ENCODE measurements at places on chromosomes 5 and 9.

GRCh38 chr5:128212191-128212806, 128.7 kb downstream of the SLC12A2 start:
- no peak for DNase-seq

GRCh38 chr5:124252747-124253146, 493.7 kb downstream of the ZNF608 start:
- DNase-seq = no peak

GRCh38 chr5:58926541-58926935, 343.7 kb downstream of the RAB3C start:
- no peak for DNase-seq

GRCh38 chr9:134276453-134277245, 49.6 kb upstream of the RXRA start:
- no peak for DNase-seq

GRCh38 chr5:87949676-87950631, 318.7 kb downstream of the TMEM161B start:
- no peak for DNase-seq

DNA sequence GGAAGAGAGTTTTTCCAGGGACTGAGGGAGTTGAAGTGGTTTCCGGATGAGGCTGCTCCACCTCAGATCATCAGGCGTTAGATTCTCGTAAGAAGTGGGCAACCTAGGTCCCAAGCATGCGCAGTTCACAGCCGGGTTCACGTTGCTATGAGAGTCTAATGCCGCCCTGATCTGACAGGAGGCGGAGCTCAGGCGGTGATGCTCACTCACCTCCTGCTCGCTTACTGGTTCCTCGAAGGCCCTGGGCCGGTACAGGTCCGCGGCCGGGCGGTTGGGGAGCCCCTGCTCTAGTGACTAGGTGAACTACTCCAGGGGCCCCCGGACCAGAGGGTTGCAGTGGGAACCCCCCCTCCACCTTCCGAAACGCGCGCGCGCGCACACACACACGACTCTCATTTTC, 997 bp upstream of the RNF130 start:
- DNase-seq = no peak

GRCh38 chr5:55902696-55903095, 51.5 kb downstream of the IL31RA start:
- DNase-seq = no peak

DNA sequence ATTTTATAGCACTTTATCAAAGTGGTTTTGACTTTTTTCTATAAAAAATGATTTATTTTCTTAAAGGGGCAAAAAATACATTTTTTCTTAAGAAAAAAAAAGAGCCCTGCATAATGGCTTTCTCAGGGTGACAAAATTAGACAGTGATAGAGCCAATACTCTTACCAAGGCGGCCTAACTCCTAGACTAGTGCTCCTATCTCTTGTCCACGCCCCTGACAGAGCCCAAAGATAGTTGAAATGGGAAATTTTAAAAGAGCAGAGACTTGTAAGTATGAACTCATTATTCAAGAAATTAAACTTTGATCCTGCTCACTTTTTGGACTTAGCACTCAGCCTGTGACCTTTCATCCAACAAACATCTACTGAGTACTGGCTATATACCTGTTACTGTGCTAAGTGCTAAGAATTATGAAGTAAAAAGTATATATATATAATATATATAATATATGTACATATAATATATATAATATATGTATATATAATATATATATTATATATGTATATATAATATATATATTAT, 1.2 kb downstream of the INVS start:
- DNase-seq = no peak

- DNase-seq = no peak
Measured at GRCh38 chr5:9015260-9015936, 530.5 kb downstream of the SEMA5A start.

DNA sequence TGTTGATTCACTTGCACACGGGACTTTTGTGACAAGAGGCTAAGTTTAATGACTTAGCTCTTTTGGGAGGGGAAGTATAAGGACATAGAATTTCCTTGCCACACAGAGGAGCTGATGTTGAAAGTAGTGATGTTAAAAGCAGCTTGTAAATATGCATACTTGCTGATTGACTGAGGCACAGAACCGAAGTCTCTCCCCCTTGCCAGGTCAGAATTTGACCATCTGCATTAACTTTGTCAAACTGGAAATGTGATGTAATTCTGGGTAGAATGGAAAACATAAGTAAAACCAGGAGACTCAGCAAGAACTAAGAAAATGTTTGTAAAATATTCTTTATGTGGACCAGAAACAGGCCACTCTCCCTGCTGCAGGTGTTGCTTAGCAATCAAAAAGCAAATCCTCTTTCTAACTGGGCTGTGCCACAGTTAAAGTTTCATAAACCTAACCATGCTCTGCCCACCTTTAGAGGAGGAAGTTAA, 284.2 kb downstream of the NR3C1 start:
- no peak for DNase-seq

DNA sequence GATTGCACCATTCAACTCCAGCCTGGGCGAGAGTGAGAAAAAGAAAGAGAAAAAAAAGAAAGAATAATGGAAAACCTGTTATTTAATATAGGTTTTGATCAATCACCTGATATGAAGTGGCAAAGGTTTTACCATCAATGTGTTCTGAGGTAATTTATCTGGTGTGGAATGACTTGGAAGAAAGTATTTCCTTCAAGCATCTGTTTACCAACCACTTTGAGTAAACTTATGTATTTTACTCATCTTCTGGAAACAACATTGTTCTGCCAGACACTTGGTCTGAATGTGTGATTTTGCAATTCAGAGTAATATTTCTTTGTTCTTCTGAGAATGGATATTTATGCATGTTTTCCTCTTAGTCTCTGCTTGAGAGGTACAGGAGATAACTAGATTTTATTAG, 24.3 kb downstream of the KIF2A start:
- no peak for DNase-seq

GRCh38 chr5:53926026-53926425, 365.6 kb downstream of the NDUFS4 start:
- DNase-seq = no peak

GRCh38 chr9:22159586-22159985, 150.5 kb upstream of the CDKN2B start:
- no peak for DNase-seq

GRCh38 chr9:92534674-92535073, 1.1 kb downstream of the ECM2 start:
- DNase-seq = peak; percentile 21

DNA sequence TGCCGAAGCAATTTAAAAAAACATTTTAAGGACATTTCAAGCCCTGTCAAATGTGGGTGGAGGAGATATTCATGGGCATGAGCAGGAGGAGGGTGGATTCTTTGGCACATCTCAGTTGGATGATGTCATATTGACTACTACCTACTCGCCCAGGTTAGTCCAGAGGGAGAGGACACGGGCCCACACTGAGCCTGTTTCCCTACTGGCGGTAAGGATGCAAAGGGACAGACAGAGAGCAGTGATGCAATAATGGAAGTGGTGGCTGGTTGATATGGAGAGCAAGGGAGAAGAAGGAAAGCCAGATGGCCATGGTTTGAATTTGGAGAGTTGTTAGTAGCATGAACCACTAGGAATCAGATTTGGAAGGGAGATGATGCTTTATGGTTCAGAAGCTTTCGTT, 34.1 kb upstream of the PDE8B start:
- no peak for DNase-seq

GRCh38 chr9:78615372-78615771, 318.4 kb downstream of the PSAT1 start:
- no peak for DNase-seq

DNA sequence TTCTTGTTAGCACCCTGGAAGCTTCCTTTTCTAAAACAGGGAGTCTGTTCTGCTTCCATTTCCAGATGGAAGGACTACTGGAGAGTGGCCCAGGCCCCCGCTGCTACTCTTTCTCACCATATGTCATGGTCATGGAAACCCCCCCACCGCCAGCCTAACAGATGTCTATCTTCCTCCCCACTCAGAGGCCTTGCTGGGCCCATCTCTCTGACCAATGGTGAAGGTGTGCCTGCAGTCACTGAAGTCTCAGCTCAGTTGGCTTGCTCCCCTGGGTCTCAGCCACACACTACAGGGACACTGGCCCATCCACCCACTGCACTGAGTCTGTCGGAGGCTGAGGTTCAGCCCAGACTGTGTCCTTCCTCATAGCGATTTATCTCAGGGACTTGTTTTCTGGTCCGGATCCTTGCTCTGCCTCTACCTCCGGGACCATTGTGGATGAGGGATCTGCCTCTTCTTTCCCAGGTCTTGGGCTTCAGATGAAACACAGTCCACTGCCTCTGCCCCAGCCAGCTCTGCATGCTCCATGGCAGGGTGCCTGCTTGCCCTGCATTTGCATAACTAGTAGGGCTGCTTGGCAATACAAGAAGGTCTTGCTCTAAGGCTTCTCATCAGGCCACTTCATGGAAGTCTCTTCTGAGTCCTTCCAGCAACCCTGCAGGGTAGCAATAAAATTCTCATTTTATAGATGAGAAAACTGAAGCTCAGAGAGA, 30.8 kb downstream of the GALNT12 start:
- no peak for DNase-seq

GRCh38 chr9:93467062-93467416, 13.7 kb upstream of the FAM120AOS start:
- no peak for DNase-seq

DNA sequence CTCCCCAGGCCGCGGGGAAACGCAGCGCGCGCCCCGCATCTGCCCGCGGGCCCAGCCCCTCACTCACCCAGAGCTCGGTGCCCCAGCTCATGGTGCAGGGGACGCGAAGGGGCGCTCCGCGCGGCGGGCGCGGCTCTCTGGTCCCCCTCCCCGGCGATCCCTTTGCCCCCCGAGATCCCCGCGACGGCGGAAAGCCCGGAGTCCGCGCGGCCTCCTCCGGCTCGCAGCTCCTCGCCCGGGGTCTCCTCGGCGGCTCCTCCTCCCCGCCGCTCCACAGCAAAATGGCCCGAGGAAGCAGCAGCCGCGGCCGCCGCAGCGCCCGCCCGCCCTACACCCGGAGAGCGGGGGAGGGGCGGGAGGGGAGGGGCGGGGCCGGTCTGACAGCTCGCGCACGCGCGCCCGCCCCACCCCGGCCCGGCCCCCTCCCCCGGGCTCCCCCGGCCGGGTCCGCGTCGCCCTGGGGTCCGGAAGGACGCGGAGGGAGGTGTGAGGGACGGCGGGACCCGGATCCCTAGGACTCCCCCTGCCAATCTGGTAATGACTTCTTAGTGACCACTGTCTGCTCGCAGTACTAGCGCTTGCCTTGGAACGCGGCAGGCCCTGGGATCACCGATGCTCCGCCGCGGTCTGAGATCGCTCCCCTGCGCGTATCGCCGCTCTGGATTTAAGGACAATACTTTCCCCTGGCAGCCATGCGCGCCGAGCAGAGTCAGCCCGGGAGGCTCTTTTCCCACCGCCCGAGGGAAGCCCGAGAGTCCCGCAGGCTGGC, at the start of gene FNBP1:
Gene FNBP1, minus strand, starts transcription at position 305 of the 769 bp plus-strand sequence. Its CDS starts 214 bp downstream, at position 91.
- DNase-seq = peak; percentile 75

GRCh38 chr5:72817671-72818266, 1.3 kb downstream of the TNPO1 start:
- no peak for DNase-seq

GRCh38 chr5:151738125-151738848, 20.1 kb downstream of the ATOX1 start:
- DNase-seq = no peak

DNA sequence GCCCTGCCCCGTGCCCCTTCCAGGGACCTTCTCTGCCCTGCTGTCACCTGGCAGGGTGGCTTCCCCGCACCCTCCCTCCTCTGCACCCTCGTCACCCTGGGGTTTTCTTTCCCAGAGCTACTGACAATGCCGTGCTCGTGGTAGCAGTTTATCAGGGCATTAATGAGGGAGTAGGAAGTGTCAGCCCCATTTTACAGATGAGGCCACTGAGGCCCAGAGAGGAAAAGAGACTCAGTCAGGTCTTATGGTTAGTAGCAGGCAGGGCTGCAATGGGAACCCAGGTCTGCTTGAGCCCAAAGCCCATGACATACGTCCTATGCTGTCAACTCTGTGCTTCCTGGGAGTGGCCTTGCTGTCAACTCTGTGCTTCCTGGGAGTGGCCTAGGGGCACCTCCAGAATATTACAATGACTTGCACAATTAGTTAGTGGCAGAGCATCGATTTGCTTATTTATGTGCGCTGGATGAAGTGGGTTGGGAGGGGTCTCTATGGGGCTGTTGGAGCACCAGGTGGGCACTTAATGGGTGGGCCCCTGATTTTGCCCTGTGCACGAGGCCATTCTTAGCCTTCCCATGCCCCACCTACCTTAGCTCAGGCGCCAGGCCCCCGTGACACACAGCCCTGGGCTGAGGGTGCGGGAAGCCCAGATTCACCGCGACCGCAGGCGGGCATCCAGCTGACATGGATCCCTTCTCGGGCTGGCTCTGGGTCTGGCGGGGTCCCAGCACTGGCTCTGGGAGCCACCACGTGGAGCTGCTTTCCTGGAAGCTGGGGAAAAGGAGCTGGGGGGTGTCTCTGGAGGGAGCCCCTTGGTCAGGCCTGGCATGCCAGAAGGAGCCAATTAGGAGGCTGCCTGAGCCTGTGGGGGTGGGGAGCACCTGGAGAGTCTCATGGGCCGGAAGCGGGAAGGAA, 82.0 kb upstream of the ORM1 start:
- no peak for DNase-seq

All from CD4-positive, CD25-positive, alpha-beta regulatory T cell (primary cell).